ENCODE measurements at places on chromosomes 6 and 20.

GRCh38 chr20:50311308-50312001, 120.8 kb downstream of the CEBPB start:
- no peak for DNase-seq

DNA sequence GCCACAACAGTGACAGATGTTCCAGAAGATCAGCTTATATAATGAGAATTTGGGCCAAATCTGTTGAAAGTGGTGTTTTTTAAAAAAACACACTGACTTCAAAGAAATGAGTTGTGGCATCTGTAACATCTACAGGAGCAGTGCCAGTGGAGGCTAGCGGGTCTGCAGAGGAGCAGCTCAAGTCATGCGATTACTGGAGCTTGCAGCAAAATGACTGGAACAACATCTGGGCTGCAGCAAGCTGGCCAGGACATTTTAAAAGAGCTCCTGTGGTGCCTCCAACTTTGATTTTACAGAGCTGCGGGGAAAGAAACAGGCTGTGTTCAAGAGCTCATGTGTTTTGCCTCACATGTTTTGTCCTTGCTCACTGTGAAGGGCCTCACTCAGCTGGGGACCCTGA, 57.2 kb downstream of the TBX18 start:
- no peak for DNase-seq

DNA sequence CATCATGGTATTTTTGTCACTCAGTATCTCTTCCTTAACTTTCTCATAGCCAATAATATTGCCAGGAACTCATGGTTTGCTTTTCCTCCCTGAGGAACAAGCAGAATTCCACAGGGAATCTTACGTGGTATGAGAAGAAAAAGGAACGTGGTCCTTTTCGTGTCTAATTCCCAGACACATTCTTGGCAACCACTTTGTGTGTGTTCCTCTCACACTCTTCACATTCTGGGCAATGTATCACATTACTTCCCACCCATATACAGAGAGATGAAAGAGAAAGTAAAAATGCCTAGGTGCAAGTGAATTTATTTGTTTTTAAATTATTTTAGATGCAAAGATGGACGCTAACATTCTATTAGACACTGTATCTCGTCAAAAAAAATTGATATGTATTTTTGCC, 102.7 kb downstream of the PTPRK start:
- no peak for DNase-seq

DNA sequence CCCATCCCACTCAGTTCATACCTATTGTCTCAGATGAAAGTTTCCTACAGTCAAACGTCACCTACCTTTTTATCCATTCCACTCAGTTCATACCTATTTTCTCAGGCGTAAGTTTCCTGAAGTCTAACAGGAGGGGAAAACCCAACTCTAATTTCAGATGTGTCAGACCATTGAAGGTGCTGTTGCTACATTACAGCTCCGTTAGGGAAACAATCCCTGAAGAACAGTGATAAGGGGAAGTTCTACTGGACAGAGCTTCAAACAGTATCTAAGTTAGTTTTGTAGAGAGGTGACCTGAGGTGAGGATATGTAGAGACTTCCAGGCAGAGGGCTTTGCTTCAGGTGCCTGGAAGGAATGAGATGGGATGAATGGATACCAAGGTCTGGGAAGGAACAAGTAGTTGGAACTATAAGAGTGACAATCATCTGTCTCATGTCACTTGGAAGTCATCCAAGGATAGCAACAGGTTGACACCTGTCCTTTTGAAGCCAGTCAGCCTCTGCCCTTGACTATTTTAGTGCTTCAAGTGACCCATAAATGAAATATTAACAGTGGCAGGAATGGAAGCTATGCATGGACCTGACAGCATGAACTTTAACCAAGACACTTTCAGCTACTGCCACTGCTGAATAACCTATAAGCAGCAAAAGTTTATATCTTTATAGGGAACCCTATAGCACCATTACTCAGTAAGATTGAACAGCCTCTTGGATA, 191.6 kb upstream of the MOCS1 start:
- DNase-seq: no peak

- DNase-seq: no peak
These were observed 1.5 kb upstream of the EFHC1 start for GRCh38 chr6:52418606-52419005.

- no peak for DNase-seq
These were observed 227.6 kb downstream of the BMP7 start for GRCh38 chr20:57038608-57039440.

DNA sequence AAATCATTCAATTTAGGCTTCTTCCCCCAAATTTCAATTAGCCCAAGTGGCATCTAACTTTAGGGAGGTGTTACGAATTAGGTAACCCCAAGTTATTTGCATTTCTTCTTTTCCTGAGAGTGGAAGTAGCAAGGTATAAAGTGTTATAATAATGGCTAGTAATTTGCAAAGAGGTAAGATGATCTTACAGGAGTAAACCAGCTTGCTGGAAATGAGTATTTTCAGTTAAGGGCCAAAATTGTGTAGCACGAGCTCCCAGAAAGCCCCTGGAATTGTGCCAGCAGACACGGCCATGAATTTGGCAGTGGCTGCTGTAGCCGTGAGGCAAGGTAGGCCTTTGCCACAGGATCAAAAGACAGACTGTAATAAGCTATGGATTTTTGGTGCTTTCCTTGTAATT, 38.0 kb downstream of the CITED2 start:
- DNase-seq: no peak

- DNase-seq: no peak
These were observed 20.7 kb downstream of the NOL4L start for GRCh38 chr20:32564440-32564839.

- DNase-seq: peak; percentile 33
These were observed at the start of gene KCNK15 for GRCh38 chr20:44745598-44746366. Gene KCNK15 (plus strand): TSS chr20:44745865. CDS start chr20:44745911, 46 bp downstream.

DNA sequence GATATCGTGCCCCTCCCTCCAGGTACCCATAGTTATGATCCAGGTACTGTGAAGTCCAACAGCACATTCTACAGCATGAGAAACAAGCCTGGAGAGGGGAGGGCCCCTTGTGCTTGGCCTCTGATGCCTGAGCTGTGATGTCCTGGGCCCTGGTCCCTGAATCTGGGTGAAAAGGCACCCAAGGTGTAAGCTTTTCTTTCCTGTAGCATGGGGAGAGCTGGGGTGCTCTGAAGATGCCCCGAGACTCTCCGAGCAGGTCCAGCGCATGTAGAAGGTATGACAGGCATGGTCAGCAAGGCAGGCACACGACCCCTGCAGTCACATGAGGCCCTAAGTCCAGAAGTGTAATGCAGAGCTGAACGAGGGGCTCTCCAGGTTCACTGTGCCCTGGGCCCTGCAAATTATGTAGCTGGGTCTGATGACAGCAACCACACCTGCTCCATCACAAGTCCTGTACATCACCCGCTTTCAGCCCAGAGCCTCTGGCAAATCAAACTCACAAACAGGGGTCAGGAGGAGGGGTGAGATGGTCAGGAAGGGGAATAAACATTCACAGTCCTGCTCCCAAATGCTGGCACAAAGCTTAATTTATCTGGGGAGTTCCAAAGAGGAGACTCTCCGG, 1.8 kb upstream of the CTSZ start:
- no peak for DNase-seq

- no peak for DNase-seq
These were observed 330.2 kb downstream of the EPM2A start for GRCh38 chr6:145405006-145405551.

GRCh38 chr6:158068156-158068892, 86.7 kb downstream of the SYNJ2 start:
- DNase-seq: no peak

GRCh38 chr20:40887105-40887504, 141.5 kb upstream of the TOP1 start:
- DNase-seq: no peak

- no peak for DNase-seq
These were observed 30.1 kb upstream of the FAM83D start for GRCh38 chr20:38896009-38896594.

DNA sequence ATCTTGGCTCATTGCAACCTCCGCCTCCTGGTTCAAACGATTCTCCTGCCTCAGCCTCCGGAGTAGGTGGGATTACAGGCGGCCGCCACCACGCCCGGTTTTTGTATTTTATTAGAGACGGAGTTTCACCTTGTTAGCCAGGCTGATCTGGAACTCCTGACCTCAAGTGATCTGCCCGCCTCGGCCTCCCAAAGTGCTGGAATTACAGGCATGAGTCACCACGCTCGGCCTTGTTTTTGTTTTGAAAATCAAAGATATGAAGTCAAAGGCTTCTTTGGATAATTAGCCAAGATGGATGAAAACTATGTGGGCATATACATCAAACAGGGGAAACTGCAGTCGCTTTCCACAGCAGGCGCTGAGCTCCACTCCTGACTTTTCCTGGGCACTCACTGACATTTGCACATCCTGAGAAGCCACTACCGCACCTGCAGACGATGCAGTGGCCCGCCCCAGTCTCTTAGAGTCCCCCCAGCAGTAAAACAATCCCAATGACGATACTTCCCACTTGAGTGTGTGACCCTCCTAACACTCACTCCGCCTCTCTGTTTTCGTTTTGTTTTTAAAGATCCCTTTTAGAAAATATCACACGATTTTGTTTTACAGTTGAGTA, 44.1 kb downstream of the GJA1 start:
- DNase-seq: no peak

DNA sequence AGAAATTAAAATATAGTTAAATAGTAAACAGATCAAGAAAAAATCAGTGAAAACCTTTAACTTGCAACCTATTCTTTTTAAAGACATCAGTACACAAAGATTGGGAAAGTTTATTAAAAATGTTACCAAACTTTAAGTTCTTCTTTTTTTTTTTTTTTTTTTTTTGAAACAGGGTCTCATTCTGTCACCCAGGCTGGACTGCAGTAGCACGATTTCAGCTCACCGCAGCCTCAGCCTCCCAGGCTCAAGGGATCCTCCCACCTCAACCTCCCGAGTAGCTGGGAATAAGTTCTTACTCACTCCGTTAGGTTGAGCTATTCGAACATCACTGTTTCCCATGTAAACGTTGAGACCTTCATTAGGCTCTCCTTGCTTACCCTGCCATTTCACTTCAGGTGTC, 5.6 kb downstream of the MAP3K5 start:
- no peak for DNase-seq
